Activated B cell treated with CpG ODN at 0.5 μM for 24 hours (primary cell): ENCODE measurements at places on chromosomes 7 and 10.

GRCh38 chr7:98357751-98358161, 43.1 kb downstream of the BAIAP2L1 start:
- no peak for DNase-seq

GRCh38 chr7:360454-361100, 70.6 kb downstream of the FOXL3 start:
- no peak for DNase-seq

DNA sequence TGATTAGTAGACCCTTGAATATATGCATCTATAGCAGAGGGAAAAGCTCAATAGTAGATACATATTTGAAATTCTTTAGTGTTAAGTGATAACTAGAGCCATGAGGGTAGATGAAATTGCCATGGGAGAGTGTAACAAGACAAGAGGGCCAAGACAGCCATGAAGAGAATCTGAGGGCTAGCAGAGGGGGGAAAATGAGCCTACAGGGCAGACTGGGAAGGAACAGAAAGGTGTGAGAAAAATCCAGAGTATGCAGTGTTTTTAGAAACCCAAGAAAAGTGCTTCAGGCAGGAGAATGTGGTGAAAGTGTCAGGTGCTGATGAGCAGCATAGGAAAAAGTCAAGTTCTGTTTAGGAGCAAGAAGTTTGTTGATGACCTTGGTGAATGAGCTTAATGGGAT, 63.0 kb downstream of the MAPK8 start:
- no peak for DNase-seq

DNA sequence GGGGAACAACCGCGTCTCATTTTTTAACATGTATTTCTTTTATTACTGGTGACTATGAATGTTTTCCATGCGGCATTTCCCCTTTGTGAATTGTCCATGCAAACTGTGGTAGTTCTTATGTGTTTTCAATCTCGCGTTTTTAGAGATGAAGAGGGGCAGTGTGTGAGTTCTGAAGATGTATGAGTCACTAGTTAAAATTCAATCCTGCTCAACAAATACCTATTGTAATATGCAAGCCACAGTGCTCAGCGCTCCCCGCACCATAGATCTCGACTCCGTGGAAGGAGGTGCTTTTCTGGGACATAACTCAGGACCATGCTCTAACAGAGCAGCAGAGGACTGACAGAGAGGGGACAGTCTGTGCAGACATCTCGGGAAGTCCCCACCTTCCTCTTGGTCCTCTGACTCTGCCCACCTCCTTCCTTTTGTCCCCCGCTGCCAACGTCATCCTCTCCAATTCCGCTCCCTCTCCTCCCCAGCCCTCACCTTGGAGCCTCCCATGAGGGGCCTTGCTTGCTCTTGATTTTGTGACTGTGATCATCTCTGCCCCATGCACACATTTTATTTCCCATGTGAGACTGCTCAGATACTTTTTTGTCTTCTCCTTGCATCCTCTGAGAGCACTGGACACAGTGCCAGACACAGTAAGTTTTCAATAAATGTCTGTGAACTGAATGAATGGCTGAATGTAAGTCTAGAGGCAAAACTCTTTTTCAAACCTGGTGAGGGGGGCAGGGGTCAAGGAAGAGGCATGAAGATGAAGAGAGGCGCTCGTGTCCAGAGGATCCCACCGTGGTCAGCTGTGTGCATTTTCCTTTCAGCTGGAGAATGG, 42.7 kb upstream of the PLEKHA1 start:
- DNase-seq = no peak

- DNase-seq = no peak
Observed at GRCh38 chr10:132326925-132327324, 5.1 kb upstream of the LRRC27 start.

DNA sequence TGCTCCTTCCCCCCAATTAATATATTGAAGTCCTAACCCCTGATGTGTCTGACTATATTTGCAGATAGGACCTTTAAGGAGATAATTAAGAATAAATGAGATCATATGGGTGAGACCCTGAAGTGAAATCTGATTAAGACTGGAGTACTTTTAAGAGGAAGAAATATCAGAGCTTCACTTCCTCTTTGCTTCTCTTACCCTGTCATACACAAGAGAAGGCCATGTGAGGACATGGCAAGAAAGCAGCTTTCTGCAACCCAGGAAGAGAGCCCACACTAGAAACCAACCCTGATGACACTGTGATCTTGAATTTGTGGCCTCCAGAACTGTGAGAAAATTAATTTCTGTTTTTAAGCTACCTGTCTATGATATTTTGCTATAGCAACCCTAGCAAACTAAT, 44.2 kb downstream of the JMJD1C start:
- no peak for DNase-seq

DNA sequence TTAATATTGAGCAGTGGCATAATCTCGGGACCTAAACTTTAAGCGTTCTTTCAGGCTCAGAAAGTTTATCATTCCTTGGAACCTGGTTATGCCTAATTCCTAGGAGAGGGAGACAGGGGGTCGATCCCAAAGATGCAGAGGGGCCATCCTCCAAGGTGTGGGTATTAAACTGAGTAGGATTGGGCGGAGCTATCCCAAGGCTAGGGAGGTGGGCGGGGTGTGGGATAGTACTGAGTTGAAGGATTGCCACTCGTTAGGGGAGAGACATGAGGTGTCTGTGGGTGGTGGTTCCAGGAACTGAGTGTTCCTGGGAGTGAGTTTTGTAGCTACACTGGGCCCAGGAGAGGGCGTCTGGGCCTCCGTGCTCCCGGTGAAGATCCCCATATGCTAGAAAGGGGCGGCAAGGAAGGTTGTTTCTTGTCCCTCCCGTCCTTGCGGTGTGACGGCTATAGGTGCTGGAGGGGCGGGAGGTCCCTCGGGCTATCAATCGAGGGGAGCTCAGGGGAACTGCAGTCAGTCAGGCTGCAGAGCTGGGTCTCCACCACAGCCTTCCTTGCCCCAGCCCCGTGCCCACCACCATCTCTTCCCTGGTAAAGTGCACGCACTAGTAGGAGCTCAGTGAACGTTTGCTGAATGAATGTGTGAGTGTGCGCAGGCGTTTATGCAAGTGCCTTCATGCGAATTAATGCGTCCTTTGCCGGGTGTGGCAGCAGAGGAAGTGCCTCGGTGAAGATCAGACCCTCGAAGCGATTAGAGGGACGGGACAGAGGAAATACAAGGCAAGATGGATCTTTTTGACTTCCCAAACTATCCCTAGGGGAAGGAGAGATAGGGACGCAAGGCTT, 3.0 kb upstream of the HMX2 start:
- DNase-seq = peak; percentile 22

DNA sequence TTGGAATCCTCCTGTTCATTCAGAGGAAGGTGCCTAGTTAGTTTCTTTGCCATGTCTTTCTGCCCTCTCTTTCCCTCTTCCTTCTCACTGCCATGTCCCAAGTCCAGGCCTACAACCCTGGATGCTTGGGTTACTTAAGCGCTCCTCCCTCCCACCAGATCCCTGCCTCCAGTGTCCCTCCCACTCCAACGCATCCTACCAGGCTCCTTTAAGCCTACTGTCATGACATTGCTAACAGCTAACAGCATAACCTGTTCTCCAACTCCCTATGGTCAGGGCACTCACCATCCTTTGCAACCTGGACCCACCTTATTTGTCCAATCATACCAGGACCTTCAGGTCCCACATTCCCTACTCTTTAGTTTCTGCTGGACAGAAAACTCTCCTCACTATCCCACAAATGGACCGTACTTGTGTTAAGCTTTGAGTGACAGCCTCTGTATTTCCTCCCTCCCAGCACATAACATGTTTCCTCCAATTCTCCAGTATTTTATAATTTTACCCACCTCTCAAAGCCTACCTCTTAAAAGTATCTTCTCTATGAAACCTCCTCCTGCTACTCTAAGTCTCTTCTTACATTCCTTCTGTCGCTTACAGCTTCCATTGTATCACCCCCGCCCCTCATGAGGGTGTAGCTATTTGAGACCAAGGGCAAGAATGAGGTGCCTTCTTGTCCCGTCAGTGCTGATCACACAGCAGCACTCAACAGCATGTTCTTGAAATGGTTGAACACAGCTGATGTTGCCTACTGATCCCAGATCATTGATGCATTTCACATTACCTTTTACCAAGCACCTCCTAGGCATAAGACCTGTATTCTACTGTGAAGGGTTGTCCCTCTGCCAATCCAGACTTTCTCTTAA, 1.7 kb downstream of the BLNK start:
- no peak for DNase-seq

- no peak for DNase-seq
Observed at GRCh38 chr10:58352956-58353610, 18.3 kb downstream of the UBE2D1 start.

- DNase-seq = no peak
Observed at GRCh38 chr10:126634347-126634746, 36.1 kb downstream of the C10orf90 start.

DNA sequence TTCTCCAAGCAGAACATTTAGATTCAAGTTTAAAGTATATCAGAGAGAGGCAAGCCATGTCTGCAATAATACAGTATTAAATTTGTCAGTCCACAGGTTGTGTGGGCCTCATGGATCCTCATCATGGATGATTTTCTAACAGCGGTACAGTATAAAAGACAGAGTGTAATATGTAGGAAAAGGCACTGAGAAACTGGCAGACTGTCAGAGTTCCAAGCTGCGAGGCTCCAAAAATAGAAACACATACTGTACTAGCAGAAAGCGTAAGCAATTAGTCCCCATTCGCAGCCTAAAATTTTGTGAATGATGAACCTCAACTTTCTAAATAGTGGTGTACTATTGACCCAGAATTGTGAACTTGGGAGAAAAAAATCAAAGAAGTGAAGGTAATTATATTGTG, 933.3 kb downstream of the XPNPEP1 start:
- DNase-seq = no peak
